Caudate nucleus (tissue), 63 donors: ENCODE measurements at places on chromosomes 4 and X.

DNA sequence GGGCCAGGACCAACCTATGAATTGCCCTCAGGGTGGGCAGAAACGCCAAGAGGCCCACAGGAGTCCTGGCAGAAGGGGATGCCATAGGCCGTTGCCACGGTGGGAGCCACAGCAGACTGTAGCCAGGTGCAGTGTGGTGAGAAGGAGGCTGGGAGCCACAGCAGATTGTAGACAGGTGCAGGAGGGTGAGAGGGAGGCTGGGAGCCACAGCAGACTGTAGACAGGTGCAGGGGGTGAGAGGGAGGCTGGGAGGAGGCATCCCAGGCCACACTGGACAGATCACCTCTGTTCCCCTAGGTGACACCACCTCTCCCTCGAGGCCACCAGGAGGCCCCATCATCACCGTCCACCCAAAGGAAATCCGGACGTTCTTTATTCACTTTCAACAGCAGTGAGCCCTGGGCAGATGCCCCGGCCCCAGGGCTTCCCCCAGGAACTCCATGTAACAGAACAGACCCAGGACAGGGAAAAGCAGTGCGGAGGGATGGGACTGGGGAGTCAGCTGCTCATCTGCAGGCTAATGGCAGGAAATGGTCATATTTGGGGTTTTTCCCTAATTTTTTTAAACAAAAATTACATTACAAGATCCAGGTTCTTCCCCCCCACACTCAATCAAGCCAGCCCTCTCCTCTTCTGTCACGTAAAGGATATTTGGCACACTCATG lies 19.5 kb upstream of the MRFAP1 start:
- no peak for DNase-seq

- no peak for DNase-seq
Observed at GRCh38 chrX:69109706-69110105, 55.5 kb downstream of the PJA1 start.

GRCh38 chrX:75076429-75076828 lies 79.7 kb downstream of the ABCB7 start:
- DNase-seq = no peak

- DNase-seq = peak; percentile 75
Observed at GRCh38 chrX:41334363-41335197, 618 bp downstream of the DDX3X start.

GRCh38 chr4:83197555-83198235 lies 83.2 kb upstream of the PLAC8 start:
- no peak for DNase-seq

DNA sequence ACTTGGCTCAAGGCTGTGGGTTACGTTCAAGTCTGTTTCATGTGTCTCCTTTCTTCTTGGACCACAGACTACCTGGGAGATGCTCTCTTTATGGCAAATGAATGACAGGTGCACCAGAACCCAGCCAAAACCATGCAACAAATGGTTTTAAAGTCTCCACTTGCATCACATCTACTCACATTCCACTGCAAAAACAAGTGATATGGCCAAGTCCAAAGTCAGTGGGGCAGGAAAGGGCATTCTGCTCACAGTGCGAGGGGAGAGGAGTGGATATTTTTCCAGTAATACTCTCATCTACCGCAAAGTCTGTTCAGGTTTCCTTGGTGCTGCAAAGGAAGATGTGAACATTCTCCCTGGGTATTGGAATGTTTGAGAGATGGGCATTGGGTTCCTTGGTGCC lies 120.5 kb downstream of the UCHL1 start:
- no peak for DNase-seq

- DNase-seq = no peak
Observed at GRCh38 chr4:152132776-152133175, 372.0 kb upstream of the GATB start.

- DNase-seq = no peak
Observed at GRCh38 chr4:151921386-151921785, 160.6 kb upstream of the GATB start.

DNA sequence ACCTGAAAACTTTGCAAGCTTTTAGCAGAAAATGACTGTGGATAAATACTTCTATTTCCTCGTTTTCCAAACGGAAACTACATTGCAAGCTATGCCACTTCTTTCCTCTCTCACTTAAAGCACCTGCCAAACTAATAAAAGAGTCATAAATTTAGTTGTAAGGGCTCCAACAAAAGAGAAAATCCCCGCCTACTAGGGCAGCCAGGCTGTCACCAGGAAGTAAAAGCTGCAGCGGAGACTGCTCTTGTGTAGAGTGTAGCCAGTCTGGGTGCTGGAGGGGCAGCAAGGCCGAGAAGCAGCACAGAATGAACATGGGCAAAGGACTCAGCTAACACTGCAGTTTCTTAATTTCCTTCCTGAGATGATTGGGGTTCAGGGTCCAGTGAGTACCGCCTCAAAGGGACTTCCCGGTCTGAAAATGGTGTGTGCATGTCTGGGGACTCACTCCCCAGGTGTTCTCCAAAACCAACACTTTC lies 89.3 kb upstream of the MAML3 start:
- no peak for DNase-seq
